ENCODE measurements at places on chromosomes 1 and 21.

DNA sequence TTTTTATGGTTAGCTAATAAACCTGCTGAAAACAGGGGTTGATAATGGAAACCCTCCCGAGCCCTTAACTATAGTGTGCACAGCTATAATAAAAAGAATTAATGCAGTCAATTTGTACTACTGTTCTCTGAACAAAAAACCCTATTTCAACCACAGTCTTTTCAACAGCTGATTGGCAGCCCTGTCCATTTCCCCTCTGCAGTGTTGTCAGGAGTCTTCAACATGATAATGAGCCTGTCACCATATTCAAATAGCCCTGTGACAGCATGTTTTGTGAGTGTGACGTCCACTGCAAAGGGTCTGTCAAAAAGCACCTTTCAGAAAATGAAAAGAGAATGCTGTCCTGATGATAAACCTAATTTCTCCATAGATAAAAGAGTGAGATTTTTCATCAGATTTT lies 92.7 kb downstream of the ESRRG start:
- DNase-seq = no peak

DNA sequence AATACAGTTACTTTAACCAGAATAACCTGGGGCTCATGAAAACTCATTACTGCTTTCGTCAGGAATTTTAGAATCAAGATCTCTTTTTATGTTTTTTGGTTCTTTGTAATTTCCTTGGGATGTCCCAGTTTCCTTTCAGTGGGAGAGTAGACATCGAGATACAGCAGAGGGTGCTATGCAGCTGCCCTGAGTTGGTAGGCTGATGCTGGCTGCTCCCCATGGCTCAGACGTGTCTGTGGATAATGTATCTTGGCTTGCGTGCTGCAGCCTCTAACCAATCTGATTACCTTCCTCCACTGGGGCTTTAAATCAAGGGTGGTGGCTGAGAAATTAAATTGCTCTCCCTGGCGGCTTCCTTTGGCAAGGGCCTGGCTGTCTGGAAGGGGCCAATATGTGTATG lies 253.7 kb downstream of the CACNA1E start:
- DNase-seq = no peak

DNA sequence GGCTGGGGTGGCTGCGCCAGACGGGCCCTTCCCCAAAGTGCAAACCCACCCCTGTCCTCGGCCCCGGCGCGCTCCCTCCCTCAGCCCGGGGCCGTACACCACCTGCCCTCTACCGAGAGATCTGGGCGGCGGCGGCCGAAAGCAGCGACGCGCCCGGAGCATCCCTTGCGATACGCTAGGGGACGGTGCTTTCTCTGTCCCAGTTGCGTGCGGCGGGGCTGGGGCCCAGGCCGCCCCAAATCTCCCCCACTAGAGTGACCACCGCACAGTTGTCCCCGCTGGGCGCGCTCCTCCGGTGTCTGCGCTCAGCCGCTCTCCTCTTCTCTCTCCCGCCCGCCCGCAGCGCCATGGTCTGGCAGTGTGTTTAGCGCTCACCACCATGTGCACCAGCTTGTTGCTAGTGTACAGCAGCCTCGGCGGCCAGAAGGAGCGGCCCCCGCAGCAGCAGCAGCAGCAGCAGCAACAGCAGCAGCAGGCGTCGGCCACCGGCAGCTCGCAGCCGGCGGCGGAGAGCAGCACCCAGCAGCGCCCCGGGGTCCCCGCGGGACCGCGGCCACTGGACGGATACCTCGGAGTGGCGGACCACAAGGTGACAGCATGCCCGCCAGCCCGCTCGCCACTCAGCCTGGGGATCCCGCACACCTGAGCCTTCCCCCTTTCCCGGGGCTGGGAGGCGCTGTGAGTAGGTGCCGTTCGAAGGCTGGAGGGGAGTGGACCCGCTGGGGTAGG lies 1.0 kb downstream of the ST6GALNAC5 start:
- DNase-seq = no peak

DNA sequence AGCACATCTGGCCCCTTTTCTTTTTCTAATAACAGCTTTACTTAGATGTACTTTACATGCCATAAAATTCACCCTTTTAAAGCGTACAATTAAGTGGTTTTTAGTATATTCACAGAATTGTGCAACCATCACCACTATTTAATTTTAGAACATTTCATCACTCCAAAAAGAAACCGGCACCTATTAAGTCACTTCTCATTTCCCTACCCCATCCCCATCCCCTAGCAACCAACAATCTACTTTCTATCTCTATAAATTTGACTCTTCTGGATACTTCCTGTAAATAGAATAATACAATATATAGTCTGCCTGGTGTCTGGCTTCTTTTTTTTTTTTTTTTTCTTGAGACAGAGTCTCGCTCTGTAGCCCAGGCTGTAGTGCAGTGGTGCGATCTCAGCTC lies 59.5 kb upstream of the ENAH start:
- DNase-seq = no peak

- DNase-seq = no peak
Measured at GRCh38 chr1:166956057-166956850, 19.1 kb downstream of the ILDR2 start.

DNA sequence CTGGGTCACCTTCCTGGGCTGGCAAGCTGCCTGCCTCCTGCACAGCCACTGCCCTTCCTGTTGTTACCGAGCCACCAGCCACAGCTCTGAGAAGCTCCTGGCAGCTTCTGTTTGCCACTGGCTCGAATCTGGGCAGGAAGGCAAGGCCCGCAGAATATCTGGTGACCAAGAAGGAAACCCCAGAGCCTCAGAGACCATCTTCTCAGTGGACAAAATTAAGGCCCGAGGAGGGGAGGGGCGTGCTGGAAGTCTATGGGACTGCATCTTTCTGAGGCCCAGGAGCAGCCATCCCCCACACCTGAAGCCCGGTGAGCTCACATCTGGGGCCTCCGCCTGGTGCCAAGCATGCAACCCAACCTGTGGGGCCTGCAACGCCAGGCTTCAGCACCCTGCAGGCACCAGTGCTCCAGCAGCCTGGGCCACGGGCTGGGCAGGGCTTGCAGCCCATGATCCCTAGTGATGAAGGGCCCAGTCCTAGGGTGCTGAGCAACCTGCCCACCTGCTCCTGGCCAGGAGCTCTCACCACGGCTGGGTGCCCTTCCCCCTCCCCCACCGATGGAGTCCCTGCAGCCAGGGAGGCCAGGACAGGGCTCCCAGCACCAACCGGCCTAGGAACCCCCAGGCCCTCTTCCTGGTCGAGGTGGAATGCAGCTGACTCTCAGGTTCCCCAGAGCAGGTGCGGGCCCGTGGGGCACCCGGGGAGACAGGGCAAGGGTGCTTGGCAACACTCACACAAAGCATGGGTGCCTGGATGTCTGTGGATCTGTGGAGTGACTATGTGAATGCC lies 879 bp downstream of the CPTP start:
- DNase-seq = no peak

DNA sequence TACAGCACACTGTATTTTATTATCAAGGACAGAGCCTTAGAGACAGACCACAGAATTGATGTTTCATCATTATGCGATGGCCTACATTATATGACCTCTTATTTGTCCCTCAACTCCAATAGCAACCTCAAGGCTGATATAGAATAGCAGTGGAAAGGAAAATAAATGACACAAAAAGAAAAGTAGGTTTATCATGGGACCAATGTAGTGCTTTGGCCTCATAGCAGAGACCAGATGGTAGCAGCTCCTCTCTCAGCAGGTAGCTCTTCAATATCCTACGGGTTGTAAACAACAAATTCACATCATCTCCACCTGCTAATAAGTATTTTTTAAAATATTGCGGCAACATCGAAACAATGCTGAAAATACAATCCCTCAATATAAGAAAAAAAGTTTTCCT lies 25.2 kb downstream of the ANP32E start:
- DNase-seq = no peak

Measured in CD4-positive, alpha-beta T cell treated with Interleukin-15 for 4 hours (primary cell).